ENCODE measurements at places on chromosomes 16 and 17.

GRCh38 chr16:88896238-88897070 lies 30.0 kb upstream of the PABPN1L start:
- DNase-seq = no peak

- DNase-seq = no peak
These were observed 150.8 kb downstream of the SSH2 start for GRCh38 chr17:29778956-29779811.

DNA sequence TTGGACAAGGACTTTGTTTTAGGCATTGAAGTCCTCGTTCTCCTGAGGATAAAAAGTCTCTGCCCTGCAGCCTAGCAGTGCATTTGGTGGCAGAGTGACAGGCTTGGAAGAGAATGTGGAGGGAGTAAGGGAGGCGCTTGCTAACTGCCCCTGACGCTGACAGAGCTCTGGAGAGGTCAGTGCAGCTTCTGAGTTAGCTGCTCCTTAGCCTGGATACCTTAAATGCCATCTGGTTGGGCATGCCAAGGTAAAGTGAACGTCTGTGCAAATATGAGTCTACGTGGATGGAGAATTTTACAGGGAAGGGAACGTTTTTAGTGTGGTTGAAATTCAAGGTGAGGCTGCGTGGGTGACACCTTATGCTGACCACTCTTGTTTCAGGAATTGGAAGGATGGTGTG lies 44.4 kb downstream of the SEC14L1 start:
- no peak for DNase-seq

- no peak for DNase-seq
These were observed 12.4 kb upstream of the CYB561 start for GRCh38 chr17:63458478-63458877.

DNA sequence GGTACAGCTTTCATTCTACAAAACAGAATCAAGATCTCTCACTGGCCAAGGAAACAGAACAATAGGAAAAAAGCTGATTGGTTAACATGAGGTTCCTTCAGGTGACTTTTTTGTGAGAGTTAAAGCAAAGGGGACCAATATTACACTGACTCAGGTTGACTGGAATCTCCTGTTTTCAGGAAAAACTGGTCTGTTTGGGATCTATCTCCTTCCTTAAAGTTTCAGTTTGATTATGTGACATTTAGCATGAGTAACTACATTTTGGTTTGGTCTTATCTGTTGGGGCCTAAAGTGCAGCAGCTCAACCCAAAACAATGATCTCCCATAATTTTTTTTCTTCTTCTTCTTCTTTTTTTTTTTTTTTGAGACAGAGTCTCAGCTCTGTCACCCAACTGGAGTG lies 9.7 kb downstream of the NUPR1 start:
- DNase-seq = no peak

- DNase-seq = no peak
These were observed 1.5 kb downstream of the DLX3 start for GRCh38 chr17:49993423-49994060.

DNA sequence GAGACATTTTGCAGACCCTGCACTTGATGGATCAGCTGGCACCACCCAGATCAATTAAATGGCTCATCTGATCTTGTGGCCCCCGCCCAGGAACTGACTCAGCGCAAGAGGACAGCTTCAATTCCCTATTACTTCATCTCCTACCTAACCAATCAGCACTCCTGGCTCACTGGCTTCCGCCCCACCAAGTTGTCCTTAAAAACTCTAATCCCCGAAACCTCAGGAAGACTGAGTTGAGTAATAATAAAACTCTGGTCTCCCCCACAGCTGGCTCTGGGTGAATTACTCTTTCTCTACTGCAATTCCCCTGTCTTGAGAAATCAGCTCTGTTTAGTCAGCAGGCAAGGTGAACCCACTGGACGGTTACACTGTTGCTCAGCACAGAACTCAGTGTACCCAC lies 23.6 kb downstream of the SPPL2C start:
- no peak for DNase-seq

GRCh38 chr16:75101635-75102034 lies 14.9 kb downstream of the LDHD start:
- DNase-seq = no peak

DNA sequence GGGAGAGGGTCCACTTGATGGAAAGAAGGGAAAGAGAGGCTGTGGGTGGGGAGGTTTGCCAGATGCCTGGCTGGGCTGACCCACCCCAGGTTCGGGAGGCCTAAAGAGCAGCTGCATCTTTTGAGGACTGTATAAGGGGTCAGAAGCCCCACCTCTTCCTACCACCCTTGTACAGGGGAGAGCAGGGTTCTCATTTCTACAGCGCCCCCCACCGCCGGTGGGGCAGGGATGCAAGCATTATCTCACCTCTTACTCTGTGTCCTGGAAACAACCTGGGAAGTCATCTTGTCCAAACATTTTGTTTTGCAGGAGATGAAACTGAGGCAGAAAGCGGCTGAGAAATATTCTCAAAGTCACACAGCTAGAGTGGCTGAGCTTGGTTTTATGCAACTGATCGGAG lies 22.5 kb upstream of the CCDC182 start:
- no peak for DNase-seq

- no peak for DNase-seq
These were observed 28.2 kb downstream of the SF3B3 start for GRCh38 chr16:70551788-70552187.

DNA sequence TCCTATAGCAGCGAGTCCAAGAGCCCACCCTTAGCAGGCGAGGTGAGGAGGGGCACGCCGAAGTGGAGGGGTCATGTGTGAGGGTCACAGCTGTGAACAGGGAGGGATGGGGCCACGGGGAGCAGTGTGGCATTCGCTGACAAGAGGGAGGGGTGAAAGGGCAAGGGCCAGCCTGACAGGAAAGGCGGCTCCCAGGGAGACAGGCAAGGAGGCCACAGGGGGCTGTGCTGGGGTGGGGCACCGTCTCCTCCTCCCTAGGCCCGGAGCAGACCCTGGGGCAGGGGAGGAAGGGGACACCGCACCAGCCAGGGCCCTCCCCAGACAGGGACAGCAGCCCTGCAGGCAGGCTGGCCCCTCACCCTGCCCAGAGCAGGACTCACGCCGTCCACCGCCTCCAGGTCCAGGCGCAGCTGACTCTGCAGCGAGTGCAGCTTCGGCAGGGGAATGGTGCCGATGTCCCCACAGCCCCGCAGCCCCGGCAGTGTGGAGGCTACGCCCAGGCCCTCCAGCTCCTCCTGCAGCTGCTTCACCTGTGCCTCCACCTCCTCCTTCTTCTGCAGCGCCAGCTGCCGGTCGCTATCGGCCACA lies 15.1 kb downstream of the GNPTG start:
- DNase-seq = peak; percentile 17

DNA sequence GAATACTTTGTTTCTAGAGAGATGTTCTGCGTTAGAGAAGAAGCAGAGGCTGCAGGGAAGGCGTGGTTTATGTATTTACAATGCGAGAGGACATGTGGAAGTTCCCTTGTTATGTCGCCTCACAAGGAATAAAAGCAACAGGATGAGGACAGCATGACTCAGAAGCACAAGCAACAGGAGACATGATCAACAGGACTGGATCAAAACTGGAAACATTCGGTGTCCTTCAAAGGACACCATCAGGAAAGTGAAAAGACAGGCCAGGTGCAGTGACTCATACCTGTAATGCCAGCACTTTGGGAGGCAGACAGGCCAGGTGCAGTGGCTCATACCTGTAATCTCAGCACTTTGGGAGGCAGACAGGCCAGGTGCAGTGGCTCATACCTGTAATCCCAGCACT lies 52.6 kb downstream of the CCDC57 start:
- DNase-seq = no peak

GRCh38 chr17:29572691-29573557 lies 4.4 kb downstream of the TP53I13 start:
- no peak for DNase-seq

DNA sequence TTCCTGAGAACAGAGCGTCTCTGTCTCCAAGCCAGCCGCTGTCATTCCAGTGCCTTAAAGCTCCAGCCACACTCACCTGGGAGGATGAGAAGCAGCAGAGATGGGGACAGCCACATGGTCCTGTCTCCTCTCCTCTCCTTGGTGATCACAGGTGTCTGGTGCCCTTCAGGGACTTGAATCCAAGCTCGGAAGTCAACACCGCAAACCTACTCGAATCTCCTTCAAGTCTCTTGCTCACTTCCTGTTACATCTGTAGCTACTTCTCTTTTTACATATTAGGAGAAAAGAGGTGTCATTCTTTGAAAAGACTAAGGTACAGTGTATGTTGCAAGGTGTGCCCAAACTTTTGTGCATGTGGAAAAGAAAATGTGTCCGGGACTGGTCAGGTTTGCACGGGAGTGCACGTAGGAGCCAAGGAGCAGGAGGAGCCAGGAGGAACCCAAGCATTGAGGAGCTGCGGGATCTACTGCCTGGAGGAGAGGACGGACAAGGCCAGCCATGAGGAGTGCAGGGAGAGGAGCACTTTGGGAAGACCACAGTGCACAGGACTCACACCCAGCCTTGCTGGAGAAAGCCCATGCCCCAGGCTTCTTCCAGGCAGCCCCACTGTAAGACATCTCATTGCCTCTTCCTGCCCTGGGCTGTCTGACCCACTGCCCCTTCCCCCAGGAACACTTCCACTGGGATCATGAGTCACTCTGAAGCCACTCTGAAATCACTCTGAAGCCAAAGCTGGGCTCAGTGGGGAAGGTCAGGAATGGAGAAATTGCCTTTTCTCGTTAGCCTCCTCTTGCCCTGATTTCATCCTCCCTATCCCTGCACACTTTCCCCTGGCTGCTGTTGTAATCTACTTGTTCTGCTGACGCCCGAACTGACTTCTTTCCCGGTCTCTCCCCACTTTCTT lies at the start of gene CD300LD:
TSS of gene CD300LD (minus strand) at position 197 of the 904 bp plus-strand sequence. CDS start at position 116, 81 bp downstream.
- DNase-seq = no peak

- DNase-seq = no peak
These were observed 18.3 kb upstream of the TOM1L1 start for GRCh38 chr17:54882371-54882770.

DNA sequence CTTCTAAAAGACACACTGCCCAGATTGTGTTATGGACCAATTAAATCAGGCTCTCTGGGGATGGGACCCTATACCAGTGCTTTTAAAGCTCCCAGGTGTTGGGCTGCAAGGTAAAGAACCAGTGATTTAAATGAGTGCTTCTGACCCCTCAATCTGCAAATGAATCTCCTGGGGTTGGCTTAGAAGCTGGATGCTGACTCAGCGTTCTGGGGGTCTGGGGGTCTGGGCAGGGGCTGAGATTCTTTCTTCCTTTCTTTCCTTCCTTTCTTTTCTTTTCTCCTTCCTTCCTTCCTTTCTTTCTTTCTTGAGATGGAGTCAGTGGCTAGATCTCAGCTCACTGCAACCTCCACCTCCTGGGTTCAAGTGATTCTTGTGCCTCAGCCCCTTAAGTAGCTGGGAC lies 2.0 kb upstream of the TVP23A start:
- no peak for DNase-seq

DNA sequence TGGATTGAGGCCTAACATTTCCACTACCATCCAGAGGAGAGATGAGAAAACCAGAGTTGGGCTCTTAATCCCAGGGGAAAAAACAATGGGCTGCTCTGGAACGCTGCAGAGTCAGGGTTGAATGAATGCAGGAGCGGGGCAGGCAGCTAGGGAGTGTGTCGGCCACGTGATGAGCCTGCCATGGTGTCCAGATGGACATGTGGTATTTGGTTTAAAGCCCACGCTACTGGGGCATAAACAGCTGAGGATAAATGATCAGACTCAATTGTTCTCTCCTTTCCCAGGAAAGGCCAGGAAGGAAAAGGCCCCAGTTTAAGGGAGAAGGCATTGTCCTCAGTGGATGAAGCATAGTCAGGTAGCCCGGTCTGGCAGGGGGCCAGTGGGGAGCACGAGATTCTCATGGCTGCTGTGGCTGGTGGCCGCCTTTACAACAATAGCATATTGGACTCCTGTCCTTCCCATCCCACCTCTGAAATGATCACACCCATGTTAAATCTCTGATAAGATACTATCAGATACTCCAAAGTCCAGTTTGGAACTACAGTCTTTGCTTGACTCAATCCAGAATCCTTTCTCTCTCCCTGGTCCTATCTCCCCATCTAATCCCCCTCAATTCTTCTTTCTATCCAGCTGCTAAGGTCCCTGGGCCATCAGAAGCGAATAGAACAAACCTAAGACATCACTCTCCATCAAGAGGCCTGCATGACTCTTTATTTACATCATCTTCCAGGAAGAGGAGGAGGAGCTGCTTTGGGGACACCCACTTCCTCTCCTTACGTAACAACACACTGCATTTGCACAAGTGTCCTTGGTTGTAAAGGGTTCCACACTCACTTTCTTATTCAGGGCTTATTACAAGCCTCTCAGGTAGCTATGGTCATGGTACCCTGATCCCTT lies 20.4 kb downstream of the CA4 start:
- no peak for DNase-seq

DNA sequence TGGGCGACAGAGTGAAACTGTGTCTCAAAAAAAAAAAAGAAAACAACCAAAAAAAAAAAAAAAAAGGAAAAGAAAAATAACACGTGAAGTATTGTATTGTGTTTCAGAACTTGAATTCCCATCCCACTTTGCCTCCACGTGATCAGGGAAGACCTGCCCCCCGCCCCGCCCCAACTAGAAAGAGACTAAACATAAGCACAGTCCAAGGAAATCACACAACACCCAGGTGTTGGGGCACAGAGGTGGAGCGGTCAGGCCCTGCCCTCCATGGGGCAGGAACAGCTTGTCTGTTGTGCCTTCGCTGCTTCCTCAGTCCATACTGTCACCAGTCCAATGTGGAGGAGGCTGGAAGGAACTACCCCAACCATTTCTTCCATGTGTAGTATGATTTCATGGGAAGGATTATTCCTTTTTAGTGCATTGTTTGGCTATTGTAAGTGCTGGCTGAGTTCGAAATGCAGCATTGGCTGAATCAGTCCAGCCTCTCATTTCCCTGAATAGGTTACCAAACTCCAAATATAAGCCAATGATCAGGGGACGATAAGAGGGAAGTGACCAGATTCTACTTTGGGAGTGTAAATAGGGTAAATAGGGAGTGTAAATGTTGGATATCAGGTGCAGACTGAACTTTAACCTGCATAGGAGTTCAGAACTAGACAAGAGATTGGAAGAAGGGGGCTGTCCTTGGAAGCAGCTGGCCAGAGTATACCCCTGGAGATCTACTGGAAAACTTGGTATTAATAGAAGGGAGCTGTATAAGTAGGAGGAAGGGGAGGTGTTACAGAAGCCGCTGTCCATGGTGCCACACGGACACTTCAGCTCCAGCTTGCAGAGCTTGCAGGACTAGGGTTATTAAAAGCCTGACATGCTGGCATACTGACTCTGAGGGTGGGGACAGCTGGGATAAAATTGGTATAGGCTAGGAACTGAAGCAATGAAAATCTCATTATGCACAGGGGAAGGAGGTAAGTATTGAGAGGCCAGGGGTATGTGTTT lies 50.7 kb downstream of the TANGO6 start:
- DNase-seq = no peak

DNA sequence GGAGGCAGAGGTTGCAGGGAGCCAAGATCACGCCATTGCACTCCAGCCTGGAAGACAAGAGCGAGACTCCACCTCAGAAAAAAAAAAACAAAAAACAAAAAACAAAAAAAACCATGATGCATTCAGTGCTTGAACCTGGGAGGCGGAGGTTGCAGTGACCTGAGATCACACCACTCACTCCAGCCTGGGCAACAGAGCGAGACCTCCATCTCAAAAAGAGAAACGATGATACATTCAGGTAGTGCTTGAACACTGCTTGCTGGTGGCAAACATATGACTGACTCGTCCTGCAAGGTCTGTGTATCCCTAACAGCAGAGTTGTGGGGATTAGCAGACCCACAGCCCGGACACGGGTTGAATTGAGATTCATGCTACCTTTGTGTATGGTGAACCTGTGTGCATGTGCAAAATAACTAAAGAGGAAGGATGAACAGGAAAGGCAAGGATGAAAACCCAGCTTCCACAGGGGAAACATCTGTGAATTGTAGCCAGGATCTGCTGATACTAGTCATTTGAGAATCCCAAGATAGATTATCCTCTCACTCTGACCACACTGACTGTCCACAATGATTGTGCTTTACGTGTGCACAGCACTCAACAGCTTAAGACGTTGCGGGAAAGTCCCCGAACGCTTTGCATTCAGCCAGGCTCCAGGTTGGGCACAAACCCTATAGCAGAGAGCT lies 52.4 kb upstream of the MRPS23 start:
- DNase-seq = no peak
